ENCODE measurements at places on chromosomes 7 and 10. TPM values are rescaled to one million over a fixed set of nuclear protein-coding genes. Genes with fewer than 3 reads are reported as not detected.
A peak's percentile ranks its signal among the peaks of the same experiment; 100 is the strongest.

Gene LIPM
- not detected for total RNA-seq

DNA sequence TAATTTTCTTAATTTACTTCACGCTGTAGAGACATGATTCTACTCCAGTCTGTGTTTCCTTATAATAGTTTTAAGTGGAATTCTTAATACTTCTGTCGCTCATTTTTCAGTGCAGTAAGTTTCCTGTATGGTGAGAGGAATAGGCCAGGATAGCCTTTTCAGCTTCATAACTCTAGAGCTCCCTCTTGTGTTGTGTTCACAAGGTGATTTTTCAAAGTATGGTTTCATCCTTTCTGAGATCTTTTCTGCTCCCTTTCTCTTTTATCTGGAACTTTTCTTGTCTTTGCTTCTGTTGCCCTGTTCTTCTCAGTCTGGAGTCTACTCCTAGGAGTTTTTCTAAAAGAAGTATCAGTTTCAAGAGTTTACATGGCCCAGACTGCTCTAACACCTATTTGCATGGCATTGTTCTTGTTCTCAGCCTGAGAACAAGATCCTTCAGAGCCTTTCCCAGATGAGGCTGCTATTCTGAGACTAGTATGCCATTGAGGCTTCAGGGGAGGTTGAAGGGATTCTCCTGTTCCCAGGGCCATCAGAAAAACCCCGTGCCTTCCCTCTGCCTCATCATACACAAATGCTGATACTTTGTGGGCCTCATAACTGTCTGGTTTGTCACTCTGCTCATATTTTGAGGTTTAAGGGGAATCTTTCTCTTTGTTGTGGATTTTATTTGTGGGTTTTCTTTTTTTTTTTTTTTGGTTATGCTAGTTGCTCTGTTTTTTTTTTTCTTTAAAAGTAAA is 21.8 kb downstream of the NET1 start:
- H3K36me3 ChIP-seq: no peaks in the 10 kb centered on the region
- H3K4me3 ChIP-seq: no peak overlapping the region
- H3K4me1 ChIP-seq: peaks cover 7% of the 10 kb centered on the region

- H3K4me3 ChIP-seq: no peak overlapping the region
- H3K4me1 ChIP-seq: no peaks in the 10 kb centered on the region
- H3K36me3 ChIP-seq: no peaks in the 10 kb centered on the region
- no peak for DNase-seq
Measured at GRCh38 chr7:135074096-135074495, 73.8 kb upstream of the TMEM140 start.

Gene GTF2I
- 180 TPM for total RNA-seq

Gene OIT3
- total RNA-seq: not detected

DNA sequence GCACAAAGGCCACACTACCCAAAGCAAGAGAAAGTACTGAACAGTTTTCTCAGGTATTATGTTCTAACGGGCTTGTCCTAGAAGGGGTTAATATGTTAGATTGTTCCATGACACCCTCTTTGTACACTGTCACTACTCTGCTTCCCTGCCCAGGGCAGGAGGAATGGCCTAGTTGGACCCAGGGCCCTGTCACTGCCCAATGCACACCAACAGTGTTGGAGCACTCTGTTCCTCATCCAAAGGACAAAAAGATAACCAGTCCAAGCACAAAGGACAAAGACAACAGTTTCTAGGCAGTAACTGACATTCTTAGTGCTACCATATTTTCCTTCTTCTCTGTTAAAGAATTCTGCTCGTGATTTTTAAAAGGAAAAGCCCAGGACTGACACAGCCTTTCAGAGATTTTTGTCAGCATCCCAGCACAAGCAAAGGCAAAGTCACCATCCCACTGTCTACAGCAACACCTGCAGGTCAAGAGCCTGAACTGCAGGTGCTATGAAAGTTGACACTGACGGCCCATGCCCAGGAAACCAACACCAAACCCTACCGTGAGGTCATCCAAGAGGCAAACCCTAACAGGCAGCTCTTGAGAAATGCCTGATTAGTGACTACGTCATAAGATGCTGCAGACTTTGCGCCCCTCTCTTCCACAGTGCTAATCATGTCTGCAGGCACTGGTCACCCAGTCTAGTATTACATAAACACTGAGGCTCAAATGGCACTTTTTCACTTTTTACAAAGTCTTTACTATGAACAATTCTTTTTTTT is 13.2 kb downstream of the NUDCD3 start:
- no peaks in the 10 kb centered on the region for H3K4me1 ChIP-seq
- H3K4me3 ChIP-seq: no peak overlapping the region
- DNase-seq: peak; percentile 46
- no peak overlapping the region for H3K27ac ChIP-seq

Gene TYW1B
- total RNA-seq: 7.3 TPM

Gene RBAK
- total RNA-seq: 14.8 TPM

GRCh38 chr7:156174428-156174827 is 362.2 kb upstream of the SHH start:
- no peak overlapping the region for H3K27ac ChIP-seq
- H3K27me3 ChIP-seq: no peaks in the 10 kb centered on the region
- H3K36me3 ChIP-seq: no peaks in the 10 kb centered on the region
- DNase-seq: no peak

DNA sequence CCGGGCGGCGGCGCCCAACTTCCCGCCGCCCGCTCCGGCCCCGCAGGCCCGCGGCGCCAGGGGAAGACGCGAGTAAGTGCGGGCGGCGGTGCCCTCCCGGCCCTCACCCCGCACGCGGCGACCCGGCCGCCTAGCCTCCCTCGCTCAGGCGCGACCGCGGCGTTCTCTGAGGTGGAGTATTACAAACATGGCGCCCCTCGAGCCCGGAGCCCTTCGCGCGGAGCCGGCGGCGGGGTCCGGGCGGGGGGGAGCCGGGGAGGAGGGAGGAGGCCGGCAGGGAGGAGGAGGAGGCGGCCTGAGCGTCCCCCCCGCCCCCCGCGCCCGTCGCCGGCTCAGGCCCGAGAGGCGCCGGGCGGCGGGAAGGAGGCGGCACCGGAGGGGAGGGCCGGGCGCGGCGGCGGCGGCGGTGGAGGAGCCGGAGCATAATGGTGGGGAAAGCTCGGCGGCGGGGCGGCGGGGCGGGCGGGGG is at the start of gene ZMYND11:
Gene ZMYND11, plus strand, starts transcription at position 324 of the 469 bp plus-strand sequence. CDS start 44,558 bp downstream, outside the sequence.
- H3K4me3 ChIP-seq: peak within 1 kb of the TSS; percentile 96
- H3K27me3 ChIP-seq: no peaks in the 10 kb centered on the region
- peak within 1 kb of the TSS; percentile 83 for H3K27ac ChIP-seq
- peak; percentile 62 for DNase-seq

DNA sequence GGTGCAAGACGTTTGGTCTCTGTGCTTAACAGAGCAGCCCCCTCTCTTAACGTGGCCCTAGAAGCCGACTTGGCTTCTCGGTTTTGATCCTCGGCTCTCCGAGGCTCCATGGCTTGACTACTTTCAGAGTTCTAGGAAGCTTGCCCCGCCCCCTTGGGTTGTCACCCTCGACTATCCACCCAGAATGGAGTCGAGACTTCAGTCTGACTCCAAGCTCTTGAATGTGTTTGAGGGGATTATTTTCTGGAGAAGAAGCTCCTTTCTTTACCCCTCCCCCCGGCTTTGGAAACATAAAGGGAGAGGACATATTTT is 448 bp downstream of the SEC24C start:
- H3K36me3 ChIP-seq: peaks cover 26% of the 10 kb centered on the region
- peak overlapping the region; percentile 100 for H3K4me3 ChIP-seq
- H3K27ac ChIP-seq: peak overlapping the region; percentile 89
- H3K4me1 ChIP-seq: peaks cover 15% of the 10 kb centered on the region

Gene CCDC3
- not detected for total RNA-seq

DNA sequence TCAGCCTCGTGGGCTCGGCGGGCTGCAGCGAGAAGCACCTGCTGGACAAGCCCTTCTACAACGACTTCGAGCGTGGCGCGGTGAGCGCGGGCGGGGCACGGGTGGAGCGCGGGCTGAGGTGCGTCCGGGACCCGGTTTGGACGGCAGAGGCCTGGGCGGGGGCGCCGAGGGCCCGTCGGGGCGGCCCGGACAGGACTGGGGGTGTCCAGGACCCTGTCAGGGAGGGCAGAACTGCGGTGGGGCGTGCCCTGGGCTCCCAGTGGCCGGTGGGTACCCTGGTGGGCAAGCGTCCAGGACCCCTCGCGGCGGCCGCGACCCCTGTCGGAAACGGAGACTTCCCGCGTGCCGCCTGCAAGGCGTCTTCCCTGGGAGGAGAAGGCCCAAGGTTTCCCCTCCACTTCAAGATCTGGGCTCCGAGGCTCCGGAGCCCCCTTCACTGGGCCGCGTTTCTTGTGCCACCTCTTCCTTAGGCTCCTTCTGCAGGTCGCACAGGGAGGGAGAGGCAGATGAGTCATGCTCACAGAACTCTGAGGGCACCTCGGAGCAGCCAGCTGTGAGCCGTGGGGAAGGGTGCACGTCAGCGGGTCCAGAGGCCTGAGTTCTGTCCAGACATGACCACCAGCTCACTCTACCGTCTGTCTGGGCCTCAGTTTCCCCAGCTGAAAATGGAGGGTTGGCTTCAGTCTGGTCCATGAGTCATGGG is 485 bp downstream of the ALOX5 start:
- no peaks in the 10 kb centered on the region for H3K4me1 ChIP-seq
- H3K27me3 ChIP-seq: no peaks in the 10 kb centered on the region
- H3K36me3 ChIP-seq: no peaks in the 10 kb centered on the region
- no peak overlapping the region for H3K27ac ChIP-seq
- peak overlapping the region; percentile 20 for H3K4me3 ChIP-seq
- DNase-seq: no peak

- H3K4me1 ChIP-seq: no peaks in the 10 kb centered on the region
- DNase-seq: no peak
- H3K27me3 ChIP-seq: no peaks in the 10 kb centered on the region
- H3K4me3 ChIP-seq: no peak overlapping the region
Measured at GRCh38 chr7:8747338-8747737, 313.9 kb downstream of the NXPH1 start.

Gene CELF2
- total RNA-seq: 209 TPM

Gene CYP2C19
- total RNA-seq: not detected

- no peak for DNase-seq
- no peak overlapping the region for H3K4me3 ChIP-seq
- peaks cover 16% of the 10 kb centered on the region for H3K4me1 ChIP-seq
- H3K36me3 ChIP-seq: no peaks in the 10 kb centered on the region
Measured at GRCh38 chr7:7152315-7152714, 30.0 kb upstream of the C1GALT1 start.

DNA sequence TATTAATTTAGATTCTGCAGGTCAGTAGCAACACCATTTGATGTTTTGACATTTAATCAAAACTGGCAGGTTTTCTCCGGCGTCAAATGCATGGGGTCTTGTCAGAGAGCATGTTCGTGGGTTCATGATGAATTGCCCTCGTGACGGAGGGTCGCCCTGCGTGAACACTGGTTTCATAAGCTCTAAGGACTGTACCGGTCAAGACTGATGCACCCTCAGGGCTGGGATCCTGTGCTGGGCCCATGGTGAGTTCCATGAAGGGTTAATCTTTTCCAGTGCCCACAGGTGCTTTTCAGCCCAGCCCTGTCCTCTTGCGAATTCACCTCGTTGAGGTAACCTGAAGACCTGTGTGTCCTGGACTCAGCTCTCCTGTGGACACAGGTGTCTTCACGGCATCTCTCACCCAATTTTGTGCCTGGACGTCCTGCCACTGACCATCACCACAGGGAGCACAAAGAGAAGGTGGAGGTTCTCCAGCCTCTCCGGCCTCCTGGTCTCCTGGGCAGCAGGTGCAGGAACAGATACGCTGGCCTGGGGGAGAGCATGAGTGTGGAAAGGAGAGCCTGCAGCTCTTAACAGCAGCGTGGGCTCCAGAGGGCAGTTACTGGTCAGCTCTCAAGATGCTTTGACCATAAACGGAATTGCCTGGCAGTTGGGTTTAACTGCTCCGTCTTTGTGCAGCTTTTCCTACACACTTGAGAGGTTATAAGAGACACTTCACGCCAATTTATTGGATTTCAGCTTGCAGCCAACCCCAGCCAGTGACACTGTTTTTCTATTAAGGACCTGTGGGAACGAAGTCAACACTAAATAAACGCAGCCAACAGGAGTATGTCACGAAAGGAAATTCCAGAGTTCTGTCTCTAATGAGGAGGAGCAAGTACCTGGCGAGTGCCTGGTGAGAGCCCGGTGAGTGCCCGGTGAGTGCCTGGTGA is 37.4 kb upstream of the CFAP46 start:
- no peak overlapping the region for H3K4me3 ChIP-seq
- H3K27ac ChIP-seq: no peak overlapping the region
- peaks cover 18% of the 10 kb centered on the region for H3K27me3 ChIP-seq
- DNase-seq: no peak

DNA sequence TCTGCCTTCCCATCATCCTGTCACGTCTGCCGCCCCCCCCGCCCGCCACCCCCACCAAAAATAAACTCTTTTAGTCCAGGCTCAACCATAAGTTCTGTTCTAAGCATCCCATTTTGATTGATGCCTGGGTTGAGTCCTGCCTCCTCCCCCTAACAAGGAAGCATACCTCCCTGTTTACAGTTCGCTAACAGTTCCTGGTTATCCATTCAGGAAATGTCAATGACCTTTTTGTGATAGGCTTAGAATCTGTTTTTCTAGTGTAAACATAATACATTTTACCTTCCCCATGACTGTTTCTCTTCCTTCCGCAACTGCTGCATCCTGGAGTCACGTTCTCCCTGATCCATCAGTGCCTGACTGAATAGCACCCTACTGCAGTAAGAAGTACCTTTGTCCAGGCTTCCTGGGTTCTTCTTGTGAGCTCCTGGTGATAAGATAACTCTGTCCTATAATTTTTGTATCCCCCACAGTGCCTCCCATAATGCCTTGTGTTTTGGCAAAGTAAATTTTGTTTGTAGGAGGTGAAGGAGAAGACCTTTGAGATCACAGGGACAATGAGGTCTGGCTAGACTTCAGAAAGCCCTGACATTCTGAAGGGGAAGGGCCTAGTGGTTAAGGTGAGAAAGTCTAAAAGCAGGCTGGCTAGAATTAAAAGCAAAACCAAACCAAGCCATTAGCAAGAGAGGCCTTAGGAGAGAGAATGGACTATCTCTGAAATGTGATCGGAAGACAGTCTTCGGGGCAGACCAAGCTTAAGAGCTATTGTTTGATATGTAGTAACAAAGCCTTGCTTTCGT is 7.3 kb downstream of the AGFG2 start:
- peaks cover 2% of the 10 kb centered on the region for H3K36me3 ChIP-seq
- H3K4me1 ChIP-seq: peaks cover 97% of the 10 kb centered on the region
- no peaks in the 10 kb centered on the region for H3K27me3 ChIP-seq
- H3K4me3 ChIP-seq: no peak overlapping the region

GRCh38 chr7:105126436-105126975 is 112.5 kb downstream of the KMT2E start:
- H3K36me3 ChIP-seq: peaks cover 68% of the 10 kb centered on the region
- H3K4me3 ChIP-seq: no peak overlapping the region
- no peak overlapping the region for H3K27ac ChIP-seq
- no peaks in the 10 kb centered on the region for H3K4me1 ChIP-seq
- DNase-seq: no peak
